NCI-H2227 treated with DMSO at 0.1 percent for 48 hours (cell line): ENCODE measurements at places on chromosomes 16 and 17.

DNA sequence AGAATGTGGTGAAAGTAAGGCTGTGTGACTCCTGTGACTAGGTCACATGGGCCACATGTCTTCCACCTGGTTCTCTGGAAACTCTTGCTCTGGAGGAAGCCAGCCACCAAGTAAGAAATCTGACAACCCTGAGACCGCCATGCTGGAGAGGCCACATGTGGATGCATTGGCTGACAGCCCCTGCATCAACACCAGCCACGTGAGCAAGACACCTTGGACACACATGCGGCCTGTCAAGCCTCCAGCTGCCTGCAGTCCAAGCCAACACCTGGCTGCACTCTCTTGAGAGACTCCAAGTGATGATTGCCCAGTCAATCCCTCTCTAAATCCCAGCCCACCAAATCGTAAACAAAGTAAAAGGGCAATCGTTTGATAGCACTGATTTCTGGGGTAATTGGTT is 112.6 kb downstream of the FOXL1 start:
- no peak for DNase-seq

DNA sequence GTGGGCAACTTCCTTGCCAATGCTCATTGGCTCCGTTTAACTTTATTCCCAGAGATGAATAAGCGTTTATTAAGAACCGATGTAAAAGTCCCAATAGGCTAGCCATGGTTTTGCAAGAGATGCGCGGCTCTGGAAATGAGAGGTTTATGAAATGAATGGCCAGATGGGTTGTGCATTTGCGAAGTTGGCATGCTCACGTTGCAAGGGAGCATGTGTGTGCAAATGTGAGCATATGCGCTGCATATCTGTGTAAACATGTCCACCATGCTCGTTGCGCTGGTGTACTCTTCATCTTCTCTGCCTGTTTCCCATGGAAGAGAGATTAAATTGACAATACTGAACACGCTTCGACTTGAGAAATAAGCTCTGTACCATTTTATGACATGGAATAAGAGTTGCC is 848.6 kb upstream of the RBFOX1 start:
- peak; percentile 54 for DNase-seq

- DNase-seq: no peak
These were observed 6.1 kb upstream of the RNF157 start for GRCh38 chr17:76246080-76247066.

DNA sequence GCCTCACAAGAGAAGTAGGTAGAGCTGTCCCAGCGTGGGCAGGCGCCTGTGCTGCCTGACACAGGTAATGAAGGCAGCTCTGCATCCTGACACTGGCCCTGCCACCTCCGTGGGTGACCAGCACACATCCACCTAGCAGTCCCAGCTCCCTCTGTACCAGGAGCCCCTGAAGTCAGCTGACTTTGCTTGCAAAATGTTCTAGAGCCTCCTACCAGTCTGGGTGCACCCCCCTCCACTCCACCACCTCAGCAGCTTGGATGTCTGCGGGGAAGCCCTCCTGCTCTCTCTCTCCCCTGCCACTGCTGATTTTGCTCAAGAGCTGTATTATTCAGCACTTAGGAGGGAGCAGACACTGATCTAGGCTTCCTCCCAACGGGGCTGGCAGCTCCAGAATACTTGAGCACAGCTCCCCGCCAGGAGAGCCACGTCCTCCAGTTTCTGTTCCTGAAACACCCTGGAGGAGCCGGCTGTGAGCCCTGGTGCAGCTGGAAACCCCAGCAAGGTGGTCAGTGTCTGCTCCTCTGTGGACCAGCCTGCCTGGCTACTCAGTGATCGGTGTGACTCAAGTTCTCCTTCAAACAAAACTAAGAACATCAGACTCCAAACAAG is 1.0 kb downstream of the RNF166 start:
- no peak for DNase-seq

- no peak for DNase-seq
These were observed 68.2 kb upstream of the CHMP6 start for GRCh38 chr17:80923211-80924110.

DNA sequence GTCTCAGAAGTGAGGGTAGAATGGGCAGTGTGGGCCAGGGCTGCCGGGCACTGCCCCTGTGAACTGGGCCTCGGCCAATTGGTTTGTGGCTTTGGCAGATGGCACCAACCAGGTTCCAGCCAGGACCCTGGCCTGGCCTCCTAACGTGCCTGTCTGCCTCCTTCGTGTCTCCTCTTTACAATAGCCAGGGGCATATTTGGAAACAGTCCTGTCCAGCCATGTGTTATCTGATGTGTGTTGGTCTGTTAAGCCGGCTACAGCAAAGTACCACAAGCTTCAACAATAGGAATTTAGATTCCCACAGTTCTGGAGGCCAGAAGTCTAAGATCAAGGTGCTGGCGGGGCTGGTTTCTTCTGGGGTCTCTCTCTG is 14.6 kb downstream of the CRISPLD2 start:
- DNase-seq: no peak

DNA sequence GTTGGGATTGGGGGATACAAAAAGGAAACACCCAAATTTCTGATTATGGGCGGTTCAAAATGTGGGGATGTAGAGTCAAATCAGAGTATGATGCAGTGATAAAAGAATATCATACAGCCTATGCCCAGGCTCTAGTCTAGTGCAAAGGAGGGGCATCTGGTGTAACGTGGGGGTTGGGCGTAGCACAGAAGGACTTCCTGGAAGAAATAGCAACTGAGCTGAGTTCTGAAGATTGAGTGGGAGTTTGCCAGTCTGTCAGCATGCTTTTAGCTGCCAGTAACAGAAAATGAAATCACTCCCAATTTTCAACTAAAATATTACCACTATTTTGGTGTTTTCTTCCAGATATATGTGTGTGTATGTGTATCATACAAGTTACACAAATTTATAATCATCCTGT is 196.9 kb downstream of the SPECC1 start:
- DNase-seq: no peak

- no peak for DNase-seq
These were observed 587.3 kb upstream of the CDH5 start for GRCh38 chr16:65779201-65779600.

DNA sequence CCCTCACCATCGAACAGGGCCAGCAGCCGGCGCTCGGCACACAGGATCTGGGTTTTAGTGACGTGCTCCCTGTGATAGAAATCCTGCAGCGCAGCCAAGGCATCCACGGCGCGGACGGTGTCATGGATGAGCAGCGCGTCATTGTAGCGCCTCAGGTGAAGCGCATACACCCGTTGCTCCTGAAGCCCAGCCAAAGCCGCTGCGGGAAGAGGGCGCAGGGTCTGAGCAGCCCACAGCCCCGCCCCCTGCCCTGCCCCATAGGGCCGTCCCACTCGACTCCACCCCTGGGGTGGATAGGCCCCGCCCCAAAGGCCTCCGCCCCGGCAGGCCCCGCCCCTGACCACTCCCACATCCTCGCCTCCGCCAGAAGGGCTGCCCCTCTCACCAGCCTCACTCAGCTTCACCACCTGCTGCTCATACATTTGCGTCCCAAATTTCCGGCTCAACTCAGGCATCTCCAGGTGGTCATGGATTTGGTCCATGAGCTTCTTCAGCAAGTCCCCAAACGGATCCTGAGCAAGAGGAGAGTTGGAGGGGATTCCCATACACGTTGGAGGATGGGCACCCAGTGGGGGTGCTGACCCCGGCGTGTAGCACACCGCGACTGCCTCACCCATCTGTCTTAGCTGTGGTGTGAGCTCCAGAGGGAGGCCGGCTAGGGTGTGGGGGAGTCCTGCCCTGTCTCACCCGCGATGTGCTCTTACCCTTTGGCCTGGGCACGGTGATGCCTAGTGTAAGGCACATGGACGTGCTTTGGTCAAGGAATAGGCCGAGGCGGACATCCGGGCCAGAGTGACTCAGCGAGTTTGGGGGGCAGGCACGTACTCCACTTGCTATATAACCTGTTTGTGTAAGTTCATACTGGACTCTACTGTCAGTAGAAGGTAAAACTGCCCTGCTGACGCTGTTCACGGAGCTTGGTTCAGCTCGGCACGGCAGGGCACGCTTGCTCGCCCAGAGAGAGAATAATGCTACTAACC is 4.6 kb downstream of the DHX58 start:
- peak; percentile 90 for DNase-seq

- DNase-seq: no peak
These were observed 69.4 kb downstream of the ZDHHC7 start for GRCh38 chr16:84941921-84942320.

DNA sequence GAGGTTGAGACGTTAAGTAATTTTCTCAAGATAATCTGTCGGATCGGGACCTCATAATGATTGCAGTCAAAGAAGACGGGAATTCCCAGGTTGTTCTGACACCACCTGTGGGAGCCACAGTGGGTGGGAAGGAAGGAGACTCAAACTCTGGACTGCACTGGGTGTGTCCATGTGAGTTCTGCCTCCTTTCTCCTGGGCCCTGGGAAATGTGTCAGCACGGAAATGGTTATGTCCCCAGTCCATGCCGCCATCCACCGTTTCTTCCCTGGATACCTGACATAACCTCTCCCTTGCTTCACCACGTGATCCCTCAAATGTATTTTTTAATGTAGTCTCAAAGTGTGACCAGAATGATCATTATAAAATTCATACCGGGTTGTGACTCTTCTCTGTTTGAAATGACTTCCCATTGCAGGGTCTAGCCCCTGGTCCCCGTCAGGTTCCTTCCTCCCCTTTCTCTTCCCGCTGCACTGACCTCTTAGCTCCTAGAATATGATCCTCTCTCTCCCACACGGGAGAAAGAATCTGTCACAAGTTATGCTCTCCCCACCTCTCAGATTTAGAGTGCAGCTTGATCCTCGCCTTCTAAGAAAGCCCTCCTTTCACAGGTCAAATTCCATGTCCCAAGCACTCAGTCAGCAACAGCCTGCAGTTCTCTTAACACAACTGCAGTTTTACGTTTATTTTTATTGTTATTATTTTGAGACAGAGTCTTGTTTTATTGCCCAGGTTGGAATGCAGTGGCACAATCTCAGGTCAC is 820.0 kb upstream of the EEF2KMT start:
- DNase-seq: no peak

- DNase-seq: no peak
These were observed at the start of gene ATP2C2 for GRCh38 chr16:84368308-84368996. TSS of gene ATP2C2 (plus strand) at chr16:84368538. CDS start at chr16:84368616, 78 bp downstream.

- DNase-seq: no peak
These were observed 309.3 kb downstream of the SLC39A11 start for GRCh38 chr17:72782985-72783701.

GRCh38 chr17:69423450-69423849 is 9.0 kb downstream of the MAP2K6 start:
- no peak for DNase-seq

DNA sequence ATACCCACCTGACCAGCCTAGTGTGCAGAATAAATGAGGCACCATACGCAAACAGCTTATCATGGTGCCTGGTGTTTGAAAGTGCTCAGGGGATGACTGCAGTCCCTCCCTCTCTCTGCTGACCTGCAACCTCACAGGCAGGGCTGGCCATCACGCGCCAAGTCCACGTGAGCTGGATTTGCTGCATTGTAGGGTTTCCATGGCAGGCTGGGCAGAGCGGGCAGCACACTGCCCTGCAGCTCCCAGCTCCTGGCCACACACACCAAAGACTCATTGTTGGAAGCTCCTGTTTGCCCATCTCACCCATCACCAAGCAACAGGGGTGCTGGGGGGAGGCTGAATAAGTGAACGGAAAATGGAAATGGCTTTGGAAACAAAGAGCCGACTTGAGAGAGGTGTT is 81.8 kb downstream of the IRX3 start:
- DNase-seq: no peak

GRCh38 chr17:57636274-57636673 is 108.8 kb downstream of the CCDC182 start:
- no peak for DNase-seq

GRCh38 chr17:67478401-67479041 is 101.4 kb downstream of the PITPNC1 start:
- DNase-seq: no peak

- no peak for DNase-seq
These were observed 339.4 kb downstream of the SEC14L1 start for GRCh38 chr17:77480199-77480508.

DNA sequence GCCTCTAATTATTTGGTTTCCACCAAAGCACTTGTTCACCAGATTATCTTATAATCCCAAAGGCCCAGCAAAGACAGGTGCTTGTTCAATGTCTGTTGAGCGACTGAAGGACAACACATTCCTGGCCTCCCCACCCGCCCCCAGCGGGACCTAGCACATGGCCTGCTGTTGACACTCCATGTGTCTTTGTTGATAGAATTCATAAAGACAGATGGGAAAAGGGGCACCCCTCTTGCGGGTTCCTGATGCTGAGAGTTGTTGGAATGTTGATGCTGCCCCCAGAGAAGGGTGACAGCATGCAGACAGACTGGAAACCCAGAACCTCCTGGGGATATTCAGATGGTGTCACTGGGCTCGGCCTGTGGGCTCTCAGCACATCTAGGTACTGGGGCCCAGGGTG is 36.9 kb downstream of the SNX20 start:
- DNase-seq: no peak

GRCh38 chr16:48188449-48189102 is 32.8 kb upstream of the ABCC12 start:
- DNase-seq: no peak

DNA sequence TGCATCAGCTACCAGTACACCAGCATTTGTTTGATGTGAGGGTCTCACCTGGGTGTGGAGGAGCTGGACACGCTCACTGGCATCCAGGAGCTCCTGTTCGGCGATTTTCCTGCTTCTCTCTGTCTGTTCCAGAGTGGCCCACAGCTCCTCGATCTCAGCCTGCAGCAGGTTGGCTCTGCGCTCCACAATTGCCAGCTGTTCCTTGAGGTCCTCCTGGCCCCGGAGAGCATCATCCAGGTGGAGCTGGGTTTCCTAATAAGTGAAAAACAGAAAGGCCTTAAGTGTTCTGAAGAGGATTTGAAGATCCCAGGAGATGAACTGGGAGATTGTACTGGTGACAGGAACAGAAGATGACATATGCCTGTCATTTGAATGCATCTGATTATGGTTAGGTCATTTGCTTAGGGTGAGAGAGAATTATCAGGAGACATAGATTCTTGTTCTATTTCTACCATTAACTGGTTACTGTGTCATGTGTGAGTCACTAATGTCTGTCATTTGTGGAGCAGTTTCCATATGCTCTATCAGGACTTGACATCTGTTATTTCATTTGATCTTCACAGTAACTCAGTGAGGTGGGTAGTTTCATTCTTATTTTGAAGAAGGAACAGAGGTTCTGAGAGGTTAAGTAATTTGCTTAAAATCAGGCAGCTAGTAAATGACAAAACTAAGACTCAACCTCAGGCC is 21.5 kb upstream of the MYH13 start:
- no peak for DNase-seq

- DNase-seq: no peak
These were observed 201.1 kb upstream of the MAF start for GRCh38 chr16:79801646-79802045.

DNA sequence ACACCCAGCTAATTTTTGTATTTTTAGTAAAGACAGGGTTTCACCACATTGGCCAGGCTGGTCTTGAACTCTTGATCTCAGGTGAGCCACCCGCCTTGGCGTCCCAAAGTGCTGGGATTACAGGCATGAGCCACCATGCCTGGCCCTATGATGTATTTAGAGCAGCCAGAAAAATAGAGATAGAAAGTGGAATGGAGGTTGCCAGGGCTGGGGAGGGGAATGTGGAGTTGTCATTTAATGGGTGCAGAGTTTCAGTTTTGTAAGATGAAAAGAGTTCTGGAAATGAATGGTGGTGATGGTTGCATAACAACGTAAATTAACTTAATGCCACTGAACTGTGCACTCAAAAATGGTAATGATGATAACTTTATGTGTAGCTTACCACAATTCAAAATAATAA is 31.6 kb upstream of the NPTX1 start:
- no peak for DNase-seq
